Jurkat, Clone E6-1 (cell line): ENCODE measurements at places on chromosomes 4 and X.

- DNase-seq: no peak
Measured at GRCh38 chrX:71625471-71625870, 7.2 kb upstream of the CXCR3 start.

GRCh38 chr4:118825799-118826198 lies 10.1 kb downstream of the SEC24D start:
- DNase-seq: no peak

DNA sequence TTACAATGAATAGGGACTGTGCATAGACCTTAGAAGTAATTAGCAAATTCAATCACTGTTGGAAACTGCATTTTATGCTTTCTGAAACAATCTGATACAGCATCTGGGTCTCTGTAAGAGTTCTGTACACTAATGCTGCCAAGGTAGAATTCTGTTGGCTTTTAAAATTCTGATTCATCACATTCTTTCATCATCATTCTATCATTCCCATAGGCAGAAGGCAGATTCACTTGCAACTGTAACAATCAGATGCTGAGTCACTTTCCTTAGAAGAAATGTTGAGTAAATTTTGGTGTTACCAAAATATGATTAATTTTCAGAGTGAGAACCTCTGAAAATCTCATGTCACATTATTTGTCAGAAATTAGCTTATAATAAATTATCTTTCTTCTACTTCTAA lies 267.2 kb downstream of the MAPK10 start:
- no peak for DNase-seq

- DNase-seq: no peak
Measured at GRCh38 chr4:133316909-133317308, 167.8 kb downstream of the PCDH10 start.

DNA sequence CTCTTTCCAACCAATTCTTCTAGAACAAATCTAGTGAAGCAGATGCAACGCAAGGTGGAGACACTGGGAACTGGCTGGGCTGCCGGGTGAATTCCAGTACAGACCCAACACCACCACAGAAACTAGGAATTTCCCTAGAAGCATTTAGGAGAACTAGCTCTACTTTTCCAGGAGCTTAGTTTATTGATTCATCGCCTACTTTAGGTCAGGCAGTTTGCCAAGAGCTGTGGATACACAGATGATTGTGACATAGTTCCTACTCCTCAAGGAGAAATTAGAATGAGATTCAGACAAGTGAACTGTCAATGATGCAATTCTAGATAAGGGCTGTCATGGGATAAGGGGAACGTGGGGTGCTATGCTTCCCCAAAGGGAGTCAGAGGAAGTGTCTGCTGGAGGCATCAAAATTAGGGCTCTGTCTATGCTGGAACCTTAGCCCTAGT lies 350.0 kb downstream of the CAMK2D start:
- DNase-seq: no peak

GRCh38 chr4:184315675-184316359 lies 98.1 kb upstream of the ENPP6 start:
- no peak for DNase-seq
